Fibroblast of mammary gland (primary cell): ENCODE measurements at places on chromosomes 12 and 14.

- DNase-seq: no peak
Measured at GRCh38 chr14:29629839-29630238, 297.8 kb downstream of the PRKD1 start.

- peak; percentile 73 for DNase-seq
Measured at GRCh38 chr12:2813214-2814185, 1.0 kb downstream of the ITFG2 start.

- peak; percentile 43 for DNase-seq
Measured at GRCh38 chr12:52741375-52742195, 35.6 kb downstream of the KRT76 start.

DNA sequence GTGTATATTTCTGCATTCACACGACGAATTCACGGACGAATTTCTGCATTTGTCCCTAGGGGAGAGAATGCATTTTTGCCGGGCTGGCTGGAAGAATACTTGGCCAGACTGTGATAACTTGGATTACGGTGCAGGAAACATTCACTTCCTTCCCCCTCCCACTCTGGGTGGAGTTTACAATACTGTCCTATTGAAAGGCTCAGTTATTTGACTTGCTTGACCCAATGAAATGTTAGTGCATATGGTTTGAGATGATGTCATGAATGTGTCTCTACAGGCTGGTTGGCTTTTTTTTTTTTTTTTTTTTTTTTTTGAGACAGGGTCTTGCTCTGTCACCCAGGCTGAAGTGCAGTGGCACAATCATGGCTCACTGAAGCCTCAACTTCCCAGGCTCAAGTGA is 90.7 kb upstream of the NOS1 start:
- no peak for DNase-seq

DNA sequence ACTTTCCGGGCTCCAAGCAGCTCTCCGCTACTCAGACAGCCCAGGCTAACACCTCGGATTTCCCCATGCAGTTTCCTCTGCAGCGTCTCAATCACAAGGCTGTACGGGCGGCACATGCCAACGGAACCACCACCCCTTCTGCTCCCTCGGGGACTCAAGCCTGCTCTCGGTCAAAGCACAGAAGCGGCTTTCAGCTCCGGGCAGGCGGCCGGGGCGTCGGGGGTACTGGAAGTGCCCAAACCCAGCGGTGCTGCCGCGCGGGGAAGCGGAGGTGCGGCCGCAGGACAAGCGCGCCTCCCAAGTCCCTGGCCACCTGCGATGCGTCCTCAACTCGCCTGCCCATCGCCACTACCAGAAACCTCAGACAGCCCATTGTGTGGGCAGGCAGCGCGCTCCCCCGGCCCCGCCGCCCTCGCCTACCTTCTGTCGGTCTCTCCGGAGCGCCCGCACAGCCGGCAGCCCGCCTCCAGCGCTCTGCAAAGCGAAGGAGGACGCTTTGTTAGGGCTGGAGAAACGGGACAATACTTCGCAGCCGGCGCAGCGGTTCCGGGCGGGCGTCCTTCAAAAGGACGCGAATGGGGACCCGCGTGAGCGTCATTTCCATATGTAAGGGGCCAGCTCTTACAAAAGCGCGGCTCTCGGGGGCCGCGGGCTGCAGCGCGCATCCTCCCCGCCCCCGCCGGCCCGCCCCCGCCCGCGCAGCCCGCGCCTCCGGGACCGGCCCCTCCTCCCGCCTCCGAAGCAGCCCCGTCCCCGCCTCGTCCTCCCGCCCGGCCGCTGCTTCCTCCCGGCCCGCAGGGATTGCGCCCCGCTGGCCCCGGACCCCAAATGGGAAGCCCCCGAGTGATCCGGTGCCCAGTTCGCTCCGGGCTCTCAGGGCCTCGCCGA is 674 bp downstream of the NIN start:
- DNase-seq: no peak

GRCh38 chr12:121858662-121859572 is at the start of gene HPD:
HPD (minus strand) TSS chr12:121858859; CDS start chr12:121858823, 36 bp downstream.
- DNase-seq: peak; percentile 90

GRCh38 chr12:129089576-129089975 is 236.3 kb downstream of the GLT1D1 start:
- no peak for DNase-seq

- no peak for DNase-seq
Measured at GRCh38 chr12:3493859-3494176, 2.8 kb downstream of the PRMT8 start.

DNA sequence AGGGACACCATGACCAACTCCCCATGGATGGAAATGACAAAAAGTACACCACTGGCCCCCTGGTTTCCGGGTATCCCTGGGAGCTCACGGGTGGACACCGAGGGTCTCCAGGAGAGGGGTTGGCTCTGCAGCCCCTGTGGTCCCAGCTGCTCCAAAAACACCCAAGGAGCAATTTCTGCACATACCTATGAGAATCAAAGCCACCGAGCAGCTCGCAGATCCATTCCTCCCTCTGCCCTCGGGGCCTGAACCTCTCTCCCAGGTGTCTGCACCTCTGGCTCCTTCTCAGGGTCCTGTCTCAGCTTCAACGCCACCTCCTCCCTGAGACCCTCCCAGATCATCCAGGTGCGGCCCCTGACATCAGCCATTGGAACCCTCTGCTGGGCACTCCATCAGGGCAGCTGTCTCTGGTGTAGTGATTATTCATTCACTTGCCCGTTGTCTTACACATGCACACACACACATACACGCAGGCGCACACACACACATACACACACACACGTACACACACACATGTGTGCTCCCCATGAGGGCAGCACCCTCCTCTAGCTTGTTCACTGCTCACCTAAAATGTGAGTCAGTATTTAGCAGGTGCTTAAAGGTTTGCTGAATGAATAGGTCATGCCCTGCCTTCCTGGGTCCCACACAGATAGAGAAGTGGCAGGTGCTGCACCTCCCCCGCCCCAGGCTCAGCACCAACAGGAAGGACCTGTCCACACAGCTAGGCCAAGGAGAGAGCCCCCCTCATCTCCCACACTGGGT is 5.9 kb downstream of the RIMBP2 start:
- no peak for DNase-seq

- DNase-seq: no peak
Measured at GRCh38 chr14:103020271-103021170, 36.8 kb downstream of the CDC42BPB start.

DNA sequence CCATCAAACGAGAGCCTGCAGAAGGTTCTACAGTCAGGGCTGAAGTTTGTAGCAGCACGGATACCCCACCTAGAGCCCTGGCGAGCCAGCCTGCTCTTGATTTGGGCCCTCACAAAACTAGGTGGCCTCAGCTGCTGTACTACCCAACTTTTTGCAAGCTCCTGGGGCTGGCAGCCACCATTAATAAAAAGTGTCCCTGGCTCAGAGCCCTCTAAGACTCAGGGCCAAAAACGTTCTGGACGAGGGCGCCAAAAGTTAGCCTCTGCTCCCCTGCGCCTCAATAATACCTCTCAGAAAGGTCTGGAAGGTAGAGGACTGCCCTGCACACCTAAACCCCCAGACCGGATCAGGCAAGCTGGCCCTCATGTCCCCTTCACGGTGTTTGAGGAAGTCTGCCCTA is 8.9 kb upstream of the PFDN5 start:
- DNase-seq: no peak

- DNase-seq: no peak
Measured at GRCh38 chr12:96246926-96247505, 52.8 kb downstream of the ELK3 start.

- no peak for DNase-seq
Measured at GRCh38 chr12:53061404-53062010, 11.6 kb downstream of the TNS2 start.

DNA sequence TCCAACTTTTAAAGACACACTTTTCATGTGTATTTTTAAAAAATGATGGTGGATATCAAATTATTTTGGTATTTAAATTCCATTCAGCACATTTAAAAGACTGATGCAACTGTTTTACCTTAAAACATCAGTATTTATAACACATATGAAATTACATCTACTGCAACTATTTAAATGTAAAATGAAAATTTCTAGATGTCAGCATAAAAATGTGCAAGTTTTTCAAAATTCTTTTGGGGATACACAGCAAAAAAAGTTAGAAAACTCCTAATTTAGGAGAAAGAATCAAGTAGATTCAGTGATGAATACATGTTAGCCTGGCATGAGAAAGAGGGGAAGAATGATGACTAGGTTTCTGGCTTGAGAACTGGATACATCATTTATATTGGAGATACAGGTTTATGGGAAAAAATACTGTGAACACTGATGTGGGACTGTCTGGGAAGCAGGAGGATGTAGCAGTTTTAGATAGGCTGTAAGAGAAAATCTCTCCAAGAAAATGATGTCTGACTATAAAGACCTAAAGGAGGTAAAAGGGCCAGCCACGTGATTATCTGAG is 9.2 kb downstream of the SOS2 start:
- peak; percentile 60 for DNase-seq

DNA sequence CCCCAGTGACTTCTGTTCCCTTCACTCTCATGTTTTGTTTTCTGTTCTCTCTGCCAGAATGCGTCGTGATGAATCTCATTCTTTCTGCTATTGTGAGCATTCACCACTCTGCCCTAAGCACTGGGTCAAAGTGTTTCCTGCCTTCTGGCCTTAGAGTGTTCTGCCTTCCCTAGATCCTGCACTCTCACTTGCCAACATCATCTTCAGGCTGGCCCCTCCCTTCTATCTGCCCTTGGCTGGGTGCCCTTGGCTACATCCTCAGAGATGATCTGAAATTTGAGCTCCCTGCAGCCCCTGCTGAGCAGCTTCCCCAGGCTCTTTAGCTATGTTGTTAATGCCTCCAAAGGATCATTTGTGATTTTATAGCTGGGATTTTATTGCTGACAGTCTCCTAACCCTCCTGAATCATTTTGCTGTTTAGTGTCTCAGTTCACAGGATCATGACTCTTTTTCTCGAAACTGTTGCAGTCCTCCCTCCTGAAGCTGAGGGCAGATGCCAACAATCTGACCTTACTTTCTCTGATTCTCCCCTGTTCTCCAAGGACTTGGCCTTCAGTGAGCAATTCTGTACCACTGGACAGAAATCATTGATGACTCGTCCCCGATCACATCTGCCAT is 4.5 kb downstream of the DHRS2 start:
- DNase-seq: peak; percentile 88

DNA sequence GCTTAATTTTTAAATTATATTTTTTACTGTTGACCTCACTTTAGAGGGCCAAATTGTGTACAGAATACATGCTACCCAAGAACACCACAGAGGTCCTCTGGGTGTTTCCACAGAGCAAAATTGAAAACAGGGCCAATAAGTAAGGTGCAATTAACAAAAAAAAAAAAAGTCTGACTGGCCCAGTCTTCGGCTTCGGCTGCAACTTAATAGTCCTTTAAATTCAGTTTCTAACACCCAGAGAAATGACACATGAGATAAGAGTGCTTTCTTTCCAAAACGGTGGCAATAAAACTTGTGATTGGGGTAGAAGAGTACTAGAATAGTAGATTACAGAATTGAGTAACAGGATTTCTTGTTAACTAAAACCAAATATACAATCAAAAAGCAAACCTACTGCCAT is 81.3 kb downstream of the MED13L start:
- no peak for DNase-seq

GRCh38 chr12:116113398-116114130 is 163.9 kb downstream of the MED13L start:
- DNase-seq: no peak

DNA sequence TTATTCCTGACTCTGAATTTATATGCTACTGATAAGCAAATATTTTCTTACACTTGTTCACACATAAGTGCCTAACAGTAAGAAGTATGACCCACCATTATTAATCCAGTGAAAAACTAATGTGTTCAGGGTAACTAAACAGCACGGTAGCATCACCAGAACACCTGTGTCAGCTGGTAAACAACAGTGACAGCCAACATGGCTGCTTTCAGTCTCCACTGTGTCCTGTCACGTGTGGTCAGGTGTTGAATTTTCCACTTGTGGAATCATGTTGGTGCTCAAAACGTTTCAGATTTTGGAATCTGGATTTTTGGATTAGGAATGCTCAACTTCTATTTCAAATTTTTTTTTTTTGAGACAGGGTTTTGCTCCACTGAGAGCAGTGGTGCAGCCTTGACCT is 14.3 kb upstream of the ATP23 start:
- no peak for DNase-seq

GRCh38 chr12:49339464-49339861 is 2.5 kb upstream of the C1QL4 start:
- DNase-seq: no peak

- peak; percentile 6 for DNase-seq
Measured at GRCh38 chr14:106831322-106831720, 1304.9 kb downstream of the TMEM121 start.

DNA sequence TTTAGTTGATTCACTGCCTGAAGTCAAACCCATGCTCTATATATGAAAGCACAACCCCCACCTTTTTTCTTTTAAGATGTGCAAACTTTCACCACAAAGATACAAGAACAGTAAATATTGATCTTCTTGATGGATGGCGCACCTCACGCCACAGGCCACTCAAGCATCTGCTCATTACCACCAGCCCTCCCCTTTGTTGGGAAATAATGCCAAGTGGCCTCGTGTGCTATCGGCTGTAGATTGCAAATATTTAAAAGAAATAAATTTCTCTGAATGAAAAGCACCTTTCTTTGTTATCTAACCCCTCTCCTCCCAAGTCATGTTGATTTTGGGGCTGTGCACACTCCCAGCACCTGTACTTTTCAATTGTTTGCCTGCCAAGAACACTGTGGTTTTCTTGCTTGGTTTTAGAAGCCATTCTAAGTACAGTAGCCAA is 122.7 kb downstream of the C12orf42 start:
- no peak for DNase-seq

DNA sequence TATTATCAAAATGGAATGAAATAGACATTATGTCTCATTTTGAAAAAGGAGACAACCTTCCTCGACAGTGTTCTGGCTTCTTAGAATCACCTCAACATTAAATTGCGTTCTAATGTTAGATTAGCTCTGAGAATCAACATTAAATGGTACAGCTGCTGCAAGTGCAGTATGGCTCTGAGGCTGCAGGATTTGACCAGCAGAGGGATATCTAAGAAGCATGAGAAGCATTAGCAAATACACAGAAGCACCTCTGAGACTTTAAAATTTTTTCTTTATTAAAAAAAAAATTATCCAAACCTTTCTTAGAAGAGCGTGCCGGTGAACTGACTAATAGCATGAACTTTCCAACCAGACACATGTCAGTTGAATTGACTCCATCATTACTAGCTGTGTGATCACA is 253.4 kb upstream of the LRIG3 start:
- DNase-seq: peak; percentile 5

- peak; percentile 69 for DNase-seq
Measured at GRCh38 chr12:119804011-119804641, 73.0 kb downstream of the CIT start.

DNA sequence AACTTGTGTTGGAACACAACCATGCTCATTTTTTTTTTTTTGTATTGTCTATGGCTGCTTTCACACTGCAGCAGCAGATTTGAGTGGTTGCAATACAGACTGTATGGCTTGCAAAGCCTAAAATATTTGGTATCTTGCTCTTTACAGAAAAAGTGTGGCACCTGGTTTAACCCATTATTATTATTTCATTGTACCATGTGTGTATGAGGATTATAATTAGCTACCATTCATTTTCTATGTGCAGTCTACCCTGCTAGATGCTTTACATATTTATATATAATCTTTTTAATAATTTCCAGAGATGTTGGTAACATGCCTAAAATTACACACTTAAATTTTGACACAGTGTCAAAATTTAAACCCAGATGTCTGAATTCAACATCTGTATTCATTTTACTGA is 37.7 kb downstream of the SPATS2 start:
- no peak for DNase-seq

- DNase-seq: peak; percentile 48
Measured at GRCh38 chr12:442235-442884, 17.4 kb upstream of the B4GALNT3 start.

GRCh38 chr14:104361101-104361591 is 218.4 kb upstream of the C14orf180 start:
- DNase-seq: no peak
